ENCODE measurements at places on chromosomes 11 and 22. TPM values are rescaled to one million over a fixed set of nuclear protein-coding genes. Genes with fewer than 3 reads are reported as not detected.

TUB gene
- 9.3 TPM for polyA plus RNA-seq

MS4A6A gene
- polyA plus RNA-seq = 31.4 TPM

ATXN10 gene
- 174 TPM for polyA plus RNA-seq

KDM4E gene
- 0.31 TPM for polyA plus RNA-seq

CNIH2 gene
- 3.2 TPM for polyA plus RNA-seq

C11orf52 gene
- polyA plus RNA-seq = 4.0 TPM

ZNF215 gene
- 0.53 TPM for polyA plus RNA-seq

MFNG gene
- 7.7 TPM for polyA plus RNA-seq

SELENOH gene
- polyA plus RNA-seq = 75.3 TPM

OR51I1 gene
- not detected for polyA plus RNA-seq

ANO9 gene
- polyA plus RNA-seq = 0.53 TPM

TPCN2 gene
- polyA plus RNA-seq = 10.5 TPM

MAPK8IP1 gene
- 50.0 TPM for polyA plus RNA-seq

FBXO7 gene
- 50.2 TPM for polyA plus RNA-seq

HOATZ gene
- not detected for polyA plus RNA-seq

OSBPL5 gene
- 13.2 TPM for polyA plus RNA-seq

GRCh38 chr11:59193587-59194130, 19.1 kb downstream of the MPEG1 start:
- DNase-seq = peak; percentile 61

- DNase-seq = no peak
Measured at GRCh38 chr11:64186492-64187165, 658 bp downstream of the STIP1 start.

DNA sequence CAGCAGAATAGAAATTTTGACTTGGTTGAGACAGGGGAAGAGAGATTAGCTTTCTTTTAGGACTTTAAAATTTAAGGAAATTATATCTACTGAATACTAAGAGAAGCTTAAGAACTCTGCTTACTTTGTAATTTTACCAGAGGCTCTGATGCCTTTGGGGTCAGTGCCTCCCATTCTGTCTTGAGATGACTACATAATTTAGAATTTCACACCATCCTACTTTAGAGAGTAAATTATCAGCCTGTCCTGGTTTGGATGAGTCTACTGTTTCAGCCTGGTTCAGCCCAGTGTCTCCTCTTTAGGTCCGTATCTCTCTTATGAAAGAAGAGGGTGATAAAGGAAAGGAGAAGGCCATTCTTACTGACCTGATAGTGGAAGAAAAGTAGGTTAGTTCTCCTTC, 9.8 kb downstream of the NUCB2 start:
- DNase-seq = no peak

- DNase-seq = no peak
Measured at GRCh38 chr11:30420233-30420787, 97.4 kb downstream of the ARL14EP start.

DNA sequence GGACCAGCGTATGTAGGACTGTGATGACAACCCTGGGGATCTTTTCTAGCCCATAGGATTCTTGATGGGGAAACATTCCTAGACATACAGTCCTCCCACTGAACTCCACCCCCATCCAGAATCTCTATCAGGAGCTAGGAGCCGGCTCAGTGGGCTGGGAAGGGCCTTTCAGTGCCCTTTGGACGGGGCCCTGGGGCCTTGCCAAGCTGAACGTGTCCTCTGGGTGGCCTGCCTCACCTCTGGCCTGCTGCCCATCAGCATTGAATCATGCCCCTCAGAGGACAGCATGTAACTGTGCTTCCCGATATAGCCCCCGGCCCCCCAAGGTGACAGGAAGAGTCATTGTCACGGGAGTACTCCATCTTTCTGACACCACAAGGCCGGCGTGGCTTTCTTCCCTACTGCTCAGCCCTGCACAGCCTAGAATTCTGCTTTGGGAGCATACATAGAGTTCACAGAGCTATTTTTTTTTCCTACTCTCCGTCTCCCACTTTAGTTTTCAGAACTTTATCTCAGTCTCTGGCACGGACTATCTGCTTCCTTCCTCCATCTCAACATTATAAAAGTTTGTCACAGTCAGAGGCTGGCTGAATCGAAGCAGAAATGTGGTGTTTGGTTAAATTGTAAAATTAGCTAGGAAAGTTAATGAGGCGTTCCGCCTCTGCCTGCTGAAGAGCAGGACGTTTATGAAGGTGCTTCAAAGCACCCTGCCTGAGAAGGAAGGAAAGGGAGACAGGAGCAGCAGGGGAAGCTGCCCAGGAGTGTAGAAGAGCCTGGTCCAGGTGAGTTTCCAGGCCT, 111.9 kb downstream of the ZBTB16 start:
- DNase-seq = no peak

GRCh38 chr22:49871482-49871881, 17.8 kb downstream of the ZBED4 start:
- DNase-seq = no peak

GRCh38 chr11:12278766-12279671, 98.4 kb upstream of the PARVA start:
- no peak for DNase-seq

GRCh38 chr11:93689240-93689639, 27.8 kb downstream of the CEP295 start:
- DNase-seq = no peak

DNA sequence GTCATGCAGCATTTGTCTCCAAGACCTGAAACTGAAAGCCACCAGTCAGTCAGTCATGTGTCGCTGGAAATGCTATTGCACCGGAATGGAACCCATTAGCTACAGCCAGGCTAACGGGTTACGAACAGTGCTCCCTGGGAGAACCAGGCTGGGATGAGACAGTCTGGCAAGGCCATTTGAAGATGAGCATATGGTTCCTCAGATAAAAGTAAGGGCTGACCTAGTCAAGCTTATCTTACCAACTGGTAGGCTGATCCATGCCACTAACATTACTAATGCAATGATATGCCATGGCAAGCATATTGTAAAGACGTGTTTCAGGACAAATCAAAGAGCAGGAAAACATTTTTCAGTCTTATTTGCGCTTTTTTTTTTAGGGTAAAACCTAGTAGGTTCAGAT, 28.4 kb downstream of the NAP1L4 start:
- no peak for DNase-seq

- DNase-seq = no peak
Measured at GRCh38 chr11:17314232-17314547, 37.4 kb upstream of the NCR3LG1 start.

- no peak for DNase-seq
Measured at GRCh38 chr22:45216133-45217003, 24.3 kb downstream of the KIAA0930 start.

- no peak for DNase-seq
Measured at GRCh38 chr11:110184456-110184855, 91.3 kb downstream of the ZC3H12C start.

GRCh38 chr22:46895753-46896152, 133.3 kb downstream of the TBC1D22A start:
- no peak for DNase-seq

GRCh38 chr11:88950975-88951374, 114.8 kb downstream of the GRM5 start:
- DNase-seq = no peak

DNA sequence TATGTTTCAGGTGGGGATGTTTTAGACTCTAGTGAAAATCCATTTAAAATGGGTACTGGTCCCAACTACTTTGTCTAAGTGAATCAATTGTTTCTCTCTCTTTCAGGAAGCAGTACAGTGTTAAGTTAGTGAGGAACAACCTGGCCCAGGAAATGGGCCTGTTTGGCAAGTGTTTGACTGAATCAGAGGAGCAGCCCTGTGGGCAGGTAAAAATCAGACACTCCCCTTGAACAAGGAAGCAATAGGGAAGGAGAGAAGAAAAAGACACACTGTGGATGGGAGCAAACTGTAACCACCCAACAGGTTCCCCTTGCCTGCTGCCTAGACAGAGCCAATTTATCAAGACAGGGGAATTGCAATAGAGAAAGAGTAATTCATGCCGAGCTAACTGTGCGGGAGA, 245.7 kb downstream of the C11orf87 start:
- no peak for DNase-seq

GRCh38 chr11:102599642-102600261, 25.4 kb downstream of the MMP20 start:
- no peak for DNase-seq

- no peak for DNase-seq
Measured at GRCh38 chr11:116057000-116057399, 552.8 kb upstream of the CADM1 start.

DNA sequence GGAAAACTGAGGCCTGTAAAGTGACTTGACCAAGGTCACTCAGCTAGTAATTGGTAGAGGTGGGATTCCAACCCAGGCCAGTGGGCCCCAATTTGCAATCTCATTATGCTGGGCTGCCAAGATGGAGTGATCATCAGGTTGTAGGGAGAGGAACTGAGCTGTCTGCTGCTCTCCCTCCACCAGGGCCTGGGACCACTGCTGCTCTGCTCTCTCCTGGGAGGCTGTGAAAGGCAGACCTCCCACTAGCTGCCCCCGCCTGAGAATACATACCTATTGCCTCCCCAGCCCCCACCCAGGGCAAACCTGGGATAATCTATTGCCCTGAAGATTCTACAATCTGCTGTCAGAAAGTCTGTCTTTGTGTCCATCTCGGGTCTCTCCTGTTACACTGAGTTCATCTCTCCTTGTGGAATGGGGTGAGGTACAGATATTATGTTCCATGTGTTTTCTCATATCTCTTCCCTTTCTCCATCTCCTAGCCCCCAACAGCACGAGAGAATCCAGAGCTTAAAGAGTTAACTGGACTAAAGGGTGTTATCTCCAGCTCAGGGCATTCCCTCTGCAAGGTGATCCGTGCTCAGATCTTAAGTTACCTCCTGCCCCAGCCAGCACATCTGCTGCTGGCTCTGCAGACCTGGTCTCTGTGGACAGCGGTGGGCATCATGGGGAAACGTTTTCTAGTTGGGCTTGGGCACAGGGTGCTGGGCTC, 5.6 kb downstream of the NECTIN1 start:
- DNase-seq = no peak

- DNase-seq = no peak
Measured at GRCh38 chr22:18078329-18079041, 695 bp downstream of the PEX26 start.
